ENCODE measurements at places on chromosomes 12 and 14.

DNA sequence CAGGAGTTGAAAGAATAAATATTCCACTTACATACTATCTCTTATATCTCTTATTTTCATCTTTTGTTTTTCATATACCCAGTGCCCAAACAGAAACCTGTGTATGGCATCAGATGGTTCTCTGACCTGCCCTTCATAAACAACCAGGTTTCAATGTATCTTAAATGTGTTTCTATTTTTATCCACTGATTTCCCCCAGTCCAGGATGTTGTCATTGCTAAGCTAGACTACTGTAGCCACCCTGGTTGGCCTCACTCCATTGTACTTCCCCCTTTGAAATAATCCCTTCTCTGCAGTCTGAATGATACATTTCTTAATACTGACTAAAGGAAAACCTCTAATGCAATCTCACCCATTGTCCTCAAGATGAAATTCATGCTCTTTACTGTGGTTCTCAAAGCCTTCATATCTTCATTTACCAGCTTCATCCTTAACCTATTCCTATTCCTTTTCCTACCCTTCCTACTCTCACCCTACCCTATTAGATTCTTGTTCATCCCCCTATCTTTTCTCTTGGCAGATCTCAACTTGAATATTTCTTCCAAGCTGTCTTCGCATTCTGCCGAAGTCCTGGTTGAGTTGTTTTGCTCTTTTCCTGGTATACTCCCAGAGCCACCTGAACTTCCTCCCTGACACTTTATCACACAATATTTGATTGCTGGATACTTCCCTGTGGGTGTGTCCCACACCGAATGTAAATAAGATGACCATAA is 312.4 kb downstream of the FOXG1 start:
- no peak overlapping the region for H3K27ac ChIP-seq
- no peaks in the 10 kb centered on the region for H3K27me3 ChIP-seq

DNA sequence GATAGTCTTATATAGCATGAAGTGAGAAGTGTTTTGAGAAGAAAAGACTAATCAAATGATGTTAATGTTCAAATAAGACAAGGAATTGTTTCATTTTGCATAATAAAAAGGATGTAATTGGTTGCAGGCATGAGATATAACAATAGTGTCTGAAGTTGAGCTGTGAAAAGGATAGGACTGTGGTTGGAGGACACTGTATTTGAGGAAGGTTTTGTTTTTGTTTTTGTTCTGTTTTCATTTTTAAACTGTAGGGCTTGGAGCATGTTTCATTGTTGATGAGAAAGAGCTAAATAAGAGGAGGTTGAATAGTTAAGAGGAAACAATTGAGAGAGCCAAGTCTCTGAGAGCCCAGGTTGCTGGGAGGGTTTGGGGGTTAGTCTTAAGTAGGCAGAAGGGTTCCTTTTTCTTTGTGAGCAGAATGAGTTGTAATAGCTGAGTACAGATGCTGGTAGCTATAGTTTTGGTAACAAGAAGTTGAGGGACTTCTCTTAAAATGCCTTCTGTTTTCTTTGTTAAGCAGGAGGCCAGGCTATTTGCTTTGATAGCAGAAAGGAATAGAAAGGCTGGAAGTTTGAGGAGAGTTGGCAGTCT is 58.4 kb downstream of the CCDC91 start:
- no peak overlapping the region for H3K27ac ChIP-seq
- no peak for DNase-seq
- H3K36me3 ChIP-seq, result no peaks in the 10 kb centered on the region

- H3K36me3 ChIP-seq, result peaks cover 62% of the 10 kb centered on the region
- peak overlapping the region; percentile 82 for H3K27ac ChIP-seq
- no peak overlapping the region for H3K4me3 ChIP-seq
- H3K27me3 ChIP-seq, result no peaks in the 10 kb centered on the region
- no peak for DNase-seq
- peaks cover 5% of the 10 kb centered on the region for H3K4me1 ChIP-seq
Observed at GRCh38 chr14:73725116-73726024, 11.2 kb upstream of the PNMA1 start.

DNA sequence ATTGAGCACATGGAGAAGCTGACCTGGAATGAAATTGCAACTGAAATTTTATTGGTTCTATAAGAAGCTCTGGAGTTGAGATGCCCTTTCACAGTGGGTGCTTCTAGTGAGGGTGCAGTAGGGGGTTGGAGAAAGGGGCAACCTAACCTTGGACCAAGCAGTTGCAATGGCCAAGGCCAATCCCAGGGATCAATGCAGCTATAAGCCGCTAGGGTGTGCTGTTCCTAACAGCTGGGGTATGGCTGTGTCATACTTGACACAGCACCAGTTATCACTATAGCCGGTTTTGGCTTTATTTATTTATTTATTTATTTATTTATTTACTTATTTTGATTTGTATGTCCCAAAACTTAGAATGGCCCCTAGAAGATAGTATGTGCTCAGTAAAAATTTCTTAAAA is 505.9 kb downstream of the FLRT2 start:
- no peak overlapping the region for H3K4me3 ChIP-seq
- no peak overlapping the region for H3K27ac ChIP-seq
- H3K4me1 ChIP-seq, result no peaks in the 10 kb centered on the region

- H3K4me1 ChIP-seq, result no peaks in the 10 kb centered on the region
- H3K4me3 ChIP-seq, result no peak overlapping the region
- no peaks in the 10 kb centered on the region for H3K36me3 ChIP-seq
- H3K27ac ChIP-seq, result no peak overlapping the region
- H3K27me3 ChIP-seq, result no peaks in the 10 kb centered on the region
- DNase-seq, result no peak
Observed at GRCh38 chr12:92605621-92606170, 97.1 kb upstream of the PLEKHG7 start.

DNA sequence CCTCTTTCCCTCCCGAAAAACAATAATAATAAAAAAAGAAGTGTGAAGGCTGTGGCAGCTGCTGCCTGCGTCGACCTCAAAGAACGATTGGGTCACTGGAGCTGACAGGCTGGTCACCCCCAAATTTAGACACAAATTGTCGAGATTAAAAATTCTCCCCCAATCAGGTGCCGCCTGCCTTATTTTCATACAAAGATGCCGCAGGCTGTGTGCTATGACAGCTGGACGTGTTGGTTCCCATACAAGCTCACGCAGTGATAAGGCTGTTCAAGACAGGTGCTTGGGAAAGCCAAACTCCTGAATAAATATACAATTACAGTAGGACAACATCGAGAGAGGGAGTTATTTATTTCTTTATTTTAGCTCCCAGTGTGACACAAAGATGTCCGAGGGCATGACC is 1041.8 kb downstream of the VRK1 start:
- no peaks in the 10 kb centered on the region for H3K36me3 ChIP-seq
- no peaks in the 10 kb centered on the region for H3K4me1 ChIP-seq
- no peak overlapping the region for H3K27ac ChIP-seq
- H3K4me3 ChIP-seq, result no peak overlapping the region

- DNase-seq, result no peak
- H3K27me3 ChIP-seq, result no peaks in the 10 kb centered on the region
- H3K4me3 ChIP-seq, result no peak overlapping the region
- peaks cover 8% of the 10 kb centered on the region for H3K4me1 ChIP-seq
Observed at GRCh38 chr12:105945880-105946279, 192.9 kb downstream of the NUAK1 start.

- no peak for DNase-seq
- no peak overlapping the region for H3K4me3 ChIP-seq
- no peaks in the 10 kb centered on the region for H3K4me1 ChIP-seq
- H3K36me3 ChIP-seq, result no peaks in the 10 kb centered on the region
Observed at GRCh38 chr12:69994724-69995173, 169.7 kb downstream of the MYRFL start.

DNA sequence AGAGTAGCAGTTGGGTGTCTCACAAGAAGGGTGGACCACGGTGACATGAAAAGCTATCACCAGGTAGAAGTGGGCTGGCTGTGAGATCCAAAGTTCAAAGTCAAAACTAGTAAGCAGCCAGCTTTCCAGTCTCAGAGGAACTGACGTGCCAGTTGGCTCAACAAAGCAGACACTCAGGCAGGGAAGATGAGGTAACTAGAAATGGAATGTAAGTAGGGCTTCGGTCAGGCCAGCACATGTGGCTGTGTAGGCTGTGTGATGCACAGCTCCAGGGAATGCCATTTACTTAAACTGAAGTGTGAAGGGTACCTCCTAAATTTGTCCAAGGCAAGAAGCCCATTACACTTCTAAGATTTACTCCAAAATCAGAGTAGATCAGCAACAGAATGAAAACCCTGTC is 43.6 kb downstream of the PTPRR start:
- no peaks in the 10 kb centered on the region for H3K4me1 ChIP-seq
- H3K27me3 ChIP-seq, result no peaks in the 10 kb centered on the region
- no peak overlapping the region for H3K27ac ChIP-seq
- H3K4me3 ChIP-seq, result no peak overlapping the region

DNA sequence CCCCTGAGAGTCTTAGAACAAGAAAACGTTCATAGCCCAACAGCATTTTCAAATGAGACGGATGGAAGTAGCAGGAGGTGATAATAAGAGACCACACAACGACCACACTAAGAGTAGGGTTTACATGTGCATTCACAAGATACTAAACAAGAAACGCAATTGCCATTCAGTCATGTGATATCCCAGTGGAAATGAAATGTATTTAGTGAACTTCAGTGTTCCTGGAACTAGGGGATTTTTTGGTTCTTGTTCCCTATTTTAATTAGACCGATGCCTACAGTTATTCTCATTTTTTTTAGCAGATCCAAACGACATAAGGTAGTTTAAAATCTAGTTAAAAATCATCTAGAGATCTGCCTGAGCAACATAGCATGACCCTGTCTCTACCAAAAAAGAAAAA is 150.0 kb downstream of the GPR65 start:
- no peak overlapping the region for H3K27ac ChIP-seq
- H3K4me3 ChIP-seq, result no peak overlapping the region
- no peak for DNase-seq
- H3K4me1 ChIP-seq, result no peaks in the 10 kb centered on the region
- H3K27me3 ChIP-seq, result no peaks in the 10 kb centered on the region
- H3K36me3 ChIP-seq, result no peaks in the 10 kb centered on the region

GRCh38 chr12:27340971-27341370 is 8.3 kb downstream of the BMAL2 start:
- H3K4me1 ChIP-seq, result no peaks in the 10 kb centered on the region
- no peaks in the 10 kb centered on the region for H3K36me3 ChIP-seq
- H3K27me3 ChIP-seq, result no peaks in the 10 kb centered on the region
- H3K27ac ChIP-seq, result no peak overlapping the region

GRCh38 chr12:78696267-78696666 is 168.3 kb upstream of the SYT1 start:
- H3K4me1 ChIP-seq, result no peaks in the 10 kb centered on the region
- no peaks in the 10 kb centered on the region for H3K36me3 ChIP-seq
- no peak overlapping the region for H3K27ac ChIP-seq
- no peak overlapping the region for H3K4me3 ChIP-seq
- no peaks in the 10 kb centered on the region for H3K27me3 ChIP-seq

DNA sequence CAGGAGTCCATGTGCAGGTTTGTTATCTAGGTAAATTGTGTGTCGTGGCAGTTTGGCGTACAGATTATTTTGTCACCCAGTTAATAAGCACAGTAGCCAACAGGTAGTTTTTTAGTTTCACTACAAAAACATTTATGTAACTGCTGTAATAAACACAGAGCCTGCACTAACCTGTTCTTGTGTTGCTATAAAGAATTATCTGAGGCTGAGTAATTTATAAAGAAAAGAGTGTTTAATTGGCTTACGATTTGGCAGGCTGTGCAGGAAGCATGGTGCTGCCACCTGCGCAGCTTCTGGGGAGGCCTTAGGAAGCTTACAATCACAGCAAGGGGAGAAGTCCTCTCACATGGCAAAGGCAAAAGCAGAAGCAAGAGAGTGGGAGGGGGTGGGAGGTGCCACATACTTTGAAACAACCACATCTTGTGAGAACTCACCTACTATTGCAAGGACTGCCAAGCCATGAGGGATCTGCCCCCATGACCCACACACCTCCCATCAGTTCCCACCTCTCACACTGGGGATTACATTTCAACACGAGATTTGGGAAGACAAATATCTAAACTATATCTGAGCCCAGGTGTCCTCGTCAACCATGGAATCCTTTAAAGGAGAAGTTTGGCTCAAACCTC is 266.4 kb upstream of the GRIP1 start:
- no peak for DNase-seq
- no peaks in the 10 kb centered on the region for H3K4me1 ChIP-seq
- no peaks in the 10 kb centered on the region for H3K27me3 ChIP-seq
- H3K36me3 ChIP-seq, result no peaks in the 10 kb centered on the region
- H3K4me3 ChIP-seq, result no peak overlapping the region

- H3K4me1 ChIP-seq, result no peaks in the 10 kb centered on the region
- no peak for DNase-seq
- no peaks in the 10 kb centered on the region for H3K27me3 ChIP-seq
- no peak overlapping the region for H3K4me3 ChIP-seq
Observed at GRCh38 chr14:26124896-26125438, 472.9 kb downstream of the NOVA1 start.

DNA sequence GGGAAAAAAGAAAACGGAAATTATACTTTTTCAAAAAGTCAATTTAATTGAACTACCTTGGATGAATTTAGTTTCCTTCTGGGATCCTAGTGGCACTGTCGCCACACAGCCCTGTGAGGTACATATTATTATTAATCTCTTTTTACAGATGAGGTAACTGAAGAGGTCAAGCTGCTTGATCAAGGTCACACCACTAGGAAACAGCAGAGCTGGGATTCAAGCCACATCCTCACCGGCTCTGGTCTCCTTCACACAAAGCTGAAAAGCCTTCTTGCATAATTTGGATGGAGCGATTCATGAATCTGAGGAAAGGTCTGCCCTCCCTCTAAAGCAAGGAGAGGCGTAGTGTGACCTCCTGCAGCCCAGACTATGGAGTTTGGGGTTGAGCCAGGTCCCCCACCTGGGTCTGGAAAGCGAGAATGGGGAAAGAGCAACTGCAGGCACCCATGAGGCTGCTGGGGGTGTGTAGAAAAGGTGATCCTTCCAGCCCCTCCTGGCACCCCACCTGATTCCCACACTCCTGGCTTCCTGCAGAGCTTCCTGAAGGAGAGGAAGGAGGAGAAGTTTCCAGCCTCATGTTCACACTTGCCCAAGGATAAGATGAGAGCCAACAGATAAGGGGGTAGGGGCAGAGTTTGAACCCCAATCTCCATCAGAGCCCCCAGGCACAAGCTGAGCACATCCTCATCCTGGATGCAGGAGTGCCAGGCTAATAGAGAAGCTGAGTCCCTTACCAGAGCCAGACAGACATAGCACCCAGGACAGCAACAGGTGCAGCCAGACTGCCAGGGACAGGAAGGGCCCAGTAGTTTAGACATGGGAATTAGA is 3.9 kb upstream of the KRT79 start:
- no peaks in the 10 kb centered on the region for H3K36me3 ChIP-seq
- H3K4me3 ChIP-seq, result no peak overlapping the region
- H3K27ac ChIP-seq, result no peak overlapping the region
- DNase-seq, result no peak
- no peaks in the 10 kb centered on the region for H3K4me1 ChIP-seq
- H3K27me3 ChIP-seq, result no peaks in the 10 kb centered on the region

GRCh38 chr12:66258011-66258410 is 44.3 kb upstream of the HELB start:
- DNase-seq, result no peak
- H3K4me1 ChIP-seq, result no peaks in the 10 kb centered on the region
- H3K27me3 ChIP-seq, result no peaks in the 10 kb centered on the region
- H3K36me3 ChIP-seq, result no peaks in the 10 kb centered on the region
- H3K4me3 ChIP-seq, result no peak overlapping the region

- no peaks in the 10 kb centered on the region for H3K27me3 ChIP-seq
- no peaks in the 10 kb centered on the region for H3K36me3 ChIP-seq
- H3K27ac ChIP-seq, result no peak overlapping the region
Observed at GRCh38 chr12:14310866-14311265, 54.6 kb upstream of the ATF7IP start.
